ENCODE measurements at places on chromosomes 4 and X.

DNA sequence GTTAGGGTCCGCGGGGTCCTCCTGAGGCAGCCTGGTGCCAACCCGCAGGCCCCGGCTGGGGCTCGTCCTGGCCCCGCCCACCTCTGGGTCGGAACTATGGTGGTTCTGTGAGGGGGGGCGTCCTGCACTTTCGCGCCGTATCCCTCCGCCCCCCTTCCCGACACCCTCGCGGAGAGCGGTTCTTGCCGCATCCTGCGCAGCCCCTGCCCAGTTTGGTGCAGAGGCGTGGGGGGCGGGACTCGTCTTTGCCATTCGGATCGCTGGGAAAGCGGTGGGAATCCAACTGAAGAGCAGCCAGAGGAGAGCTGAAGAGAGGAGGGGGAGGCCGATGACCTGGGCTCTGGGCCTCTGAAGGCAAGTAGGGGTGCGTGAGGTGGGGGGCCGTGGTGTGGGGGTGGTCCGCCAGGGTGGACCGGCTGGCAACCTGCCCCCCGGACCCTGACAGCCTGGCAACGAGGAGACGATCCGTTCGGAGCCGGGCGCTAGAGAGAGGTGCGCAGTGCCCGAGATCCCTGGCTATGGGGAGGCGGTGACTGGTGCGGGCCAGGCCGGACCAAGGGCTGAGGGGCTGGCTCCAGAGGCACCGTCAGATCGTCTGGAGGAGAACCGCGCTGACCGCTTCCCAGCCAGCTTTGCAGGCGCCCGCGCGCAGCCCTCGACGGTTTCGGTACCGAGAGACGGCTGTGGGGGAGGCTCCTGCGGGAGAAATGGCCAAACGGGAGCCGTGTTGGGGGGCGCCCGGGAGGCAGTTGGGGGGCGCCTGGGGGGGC, at the start of gene GPRASP1:
GPRASP1 (plus strand) TSS at position 242 of the 770 bp plus-strand sequence. CDS start 2,431 bp downstream, outside the sequence.
- DNase-seq = peak; percentile 59

DNA sequence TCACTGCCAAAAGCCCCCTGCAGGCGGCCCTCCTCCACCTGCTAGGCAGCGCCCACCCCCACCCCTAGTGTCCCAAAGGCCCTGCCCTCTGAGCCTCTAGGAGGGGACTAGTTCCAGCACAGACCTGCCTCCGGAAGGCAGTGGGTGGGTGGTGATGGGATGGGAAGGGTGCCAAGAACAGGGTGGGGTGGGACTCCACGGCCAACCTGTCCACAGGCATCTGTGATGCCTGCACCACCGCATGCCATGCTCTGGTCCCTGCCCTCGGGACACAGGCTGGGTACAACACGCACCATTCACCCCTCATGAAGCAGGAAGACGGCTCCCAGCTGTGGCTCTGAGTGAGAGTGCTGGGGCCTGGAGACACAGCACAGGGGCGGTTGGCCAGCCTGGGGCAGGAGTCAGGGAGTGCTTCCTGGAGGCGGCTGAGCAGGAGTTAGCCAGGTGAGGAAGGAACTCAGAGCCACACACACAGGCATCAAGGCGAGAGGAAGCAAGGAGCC, 243.1 kb upstream of the PSAPL1 start:
- DNase-seq = no peak

- DNase-seq = no peak
These were observed 227.2 kb downstream of the APBB2 start for GRCh38 chr4:40987151-40987550.

DNA sequence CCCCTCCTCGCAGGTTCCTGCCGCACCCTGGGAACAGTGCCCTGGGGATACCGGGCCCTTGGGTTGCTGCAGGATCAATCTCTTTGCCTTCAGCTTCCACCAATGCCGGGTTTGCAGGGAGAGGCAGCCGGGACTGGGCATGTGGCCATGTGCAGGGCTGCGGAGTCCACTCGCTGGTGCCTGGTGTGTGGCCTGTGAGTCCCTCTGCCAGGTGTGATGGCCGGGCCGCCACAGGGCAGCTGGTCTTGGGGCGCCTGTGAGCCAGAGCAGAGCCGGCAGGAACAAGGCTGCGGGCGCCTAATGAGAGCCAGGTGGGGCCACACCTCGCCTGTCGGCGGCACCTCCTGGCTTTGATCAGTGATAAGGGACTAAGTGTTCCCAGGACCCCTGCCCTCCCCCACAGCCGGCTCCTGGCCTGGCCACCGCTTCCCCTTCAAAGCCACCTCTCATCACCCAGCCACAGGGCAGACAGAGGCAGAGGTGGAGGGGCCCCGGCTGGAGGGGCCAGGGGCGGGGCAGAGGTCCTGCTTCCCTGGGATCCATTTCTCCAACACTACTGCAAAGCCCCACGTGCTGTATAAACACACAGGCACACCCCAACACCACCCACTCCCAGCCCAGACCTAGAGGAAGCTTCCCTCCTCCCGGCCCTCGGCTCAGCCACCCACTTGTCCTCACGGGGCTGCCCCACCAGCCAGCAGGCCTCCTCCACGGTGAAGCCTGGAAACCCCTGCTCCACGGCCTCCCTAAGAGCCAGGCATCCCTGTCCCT, 132.7 kb downstream of the CPZ start:
- DNase-seq = no peak

DNA sequence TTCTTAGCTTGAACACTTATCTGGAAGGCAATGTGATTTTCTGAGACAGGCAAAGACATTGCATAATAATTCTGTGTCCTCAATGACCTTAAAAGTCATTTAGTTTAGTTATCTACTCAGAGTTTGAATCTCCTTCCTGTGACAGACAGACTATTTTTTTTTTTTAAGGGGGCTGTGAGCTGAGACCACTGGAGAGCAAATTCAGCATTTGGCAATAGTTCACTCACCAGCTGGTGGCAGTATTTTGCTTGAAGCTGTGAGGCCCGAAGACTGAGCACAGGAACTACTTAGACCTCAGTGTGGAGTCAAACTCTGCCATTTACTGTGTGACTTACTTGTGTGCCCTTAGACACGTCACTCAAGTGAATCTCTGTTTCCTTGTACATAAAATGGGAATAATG, 22.9 kb upstream of the CPE start:
- DNase-seq = peak; percentile 42

DNA sequence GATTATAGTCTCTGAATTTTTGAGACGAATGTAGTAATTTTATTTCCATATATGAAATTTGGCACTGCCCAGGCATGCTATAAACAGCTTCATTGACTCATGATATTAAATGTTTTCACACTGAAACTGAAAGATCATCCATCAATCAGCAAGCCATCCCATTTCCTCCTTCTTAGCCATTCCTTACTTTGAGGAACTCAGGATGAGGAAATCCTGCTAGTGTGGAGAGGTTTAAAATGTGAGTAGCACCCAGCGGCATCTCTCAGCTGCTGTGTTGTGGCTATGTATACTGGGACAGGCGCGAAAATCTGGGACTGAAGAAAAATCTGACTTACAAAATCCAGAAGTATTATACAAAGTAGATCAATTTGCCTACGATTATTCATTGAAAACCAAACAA, 52.1 kb downstream of the PTCHD1 start:
- DNase-seq = no peak

DNA sequence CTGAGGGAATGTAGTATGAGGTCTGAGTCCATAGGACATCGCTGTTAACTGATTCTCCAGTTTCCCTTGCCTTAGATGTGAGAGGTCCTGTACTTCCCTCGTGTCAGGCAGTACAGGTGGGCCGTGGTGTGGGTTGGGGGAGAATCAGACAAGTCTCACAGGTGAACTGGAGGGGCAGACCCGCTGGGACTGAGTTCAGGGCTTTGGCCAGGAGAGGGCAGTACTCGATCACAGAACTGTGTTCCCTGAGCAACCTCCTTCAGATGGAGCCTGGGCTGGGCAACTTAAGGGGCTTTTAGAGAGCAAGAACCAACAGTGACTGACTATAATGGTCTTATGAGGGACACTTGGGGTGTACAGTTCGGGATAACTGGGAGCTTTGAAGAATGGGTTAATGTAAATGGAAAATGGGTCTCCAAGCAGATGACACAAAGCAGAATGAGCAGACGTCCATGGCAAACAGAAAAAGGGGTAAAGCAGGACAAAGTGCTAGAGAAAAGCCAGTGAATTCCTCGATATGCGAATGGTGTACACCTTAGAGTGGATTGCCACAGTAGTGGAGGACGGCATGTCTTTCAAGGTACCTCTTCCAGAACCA, 83.6 kb downstream of the CCNG2 start:
- peak; percentile 62 for DNase-seq

GRCh38 chr4:77092975-77093374, 17.2 kb upstream of the CCNI start:
- DNase-seq = no peak

DNA sequence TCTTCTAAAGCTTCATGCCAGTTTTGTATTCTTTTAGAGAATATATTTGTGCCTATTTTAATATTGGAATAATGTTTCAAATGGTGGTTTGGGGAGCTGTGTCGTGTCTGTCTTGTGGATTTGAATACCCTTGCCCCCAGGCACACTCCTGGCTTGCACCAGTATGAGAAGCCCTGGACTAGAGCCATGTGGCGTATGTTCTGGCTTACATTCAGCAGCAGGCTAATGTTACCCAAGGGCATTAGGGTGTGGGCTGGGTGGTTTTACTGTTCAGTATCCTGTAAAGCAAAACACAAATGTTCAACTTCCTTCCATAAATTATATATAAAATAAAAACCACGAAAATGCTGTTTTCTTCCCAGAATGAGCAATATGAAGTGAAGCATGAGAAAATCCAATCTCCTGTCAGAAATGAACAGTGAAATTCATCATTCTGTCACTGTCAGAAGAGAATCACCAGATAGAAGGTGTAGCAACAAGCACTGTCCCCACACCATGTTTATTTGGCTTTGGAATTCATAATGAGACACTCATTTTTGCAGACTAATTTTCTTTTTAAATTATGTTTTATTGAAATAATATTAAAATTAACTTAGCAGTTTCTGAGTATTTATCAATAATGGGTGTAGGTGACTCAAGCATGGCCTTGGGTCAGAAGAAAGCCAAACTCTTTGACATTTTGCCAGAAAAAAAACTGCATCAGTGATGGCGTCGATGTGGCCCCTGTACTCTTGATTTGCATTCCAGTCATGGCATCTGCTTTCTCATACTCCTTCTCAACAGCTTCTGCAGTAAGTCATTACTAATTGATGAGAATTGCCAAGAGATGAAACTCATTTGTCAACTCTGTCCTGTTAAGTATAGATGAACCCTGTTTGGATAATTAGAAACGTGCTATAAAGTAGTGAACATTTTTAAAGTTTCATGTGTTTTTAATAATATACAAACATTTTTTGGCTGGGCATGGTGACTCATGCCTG, 43.8 kb downstream of the WWC2 start:
- DNase-seq = peak; percentile 63

- DNase-seq = no peak
These were observed 48.8 kb downstream of the PPP2R2C start for GRCh38 chr4:6423575-6423974.

DNA sequence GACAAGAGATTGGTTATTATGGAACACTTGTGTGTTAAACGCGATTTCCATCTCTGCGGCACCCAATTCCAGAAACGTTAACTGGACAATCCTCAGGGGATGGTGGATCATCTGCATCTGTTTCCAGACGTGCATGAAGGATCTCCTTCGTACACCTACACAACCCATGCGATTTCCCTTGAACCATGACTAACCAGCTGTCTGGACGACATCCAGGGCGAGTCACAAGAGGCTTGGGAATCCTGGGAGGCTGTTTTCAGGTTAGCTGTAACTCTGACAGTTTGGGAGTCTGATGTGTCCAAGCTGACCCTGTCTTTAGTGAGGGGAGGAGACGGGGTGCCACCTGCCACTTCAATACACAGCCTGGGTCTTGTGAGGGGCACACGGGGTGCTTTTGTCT, 84.5 kb downstream of the GATB start:
- DNase-seq = no peak
